ENCODE measurements at places on chromosomes 3 and 15. TPM values are rescaled to one million over a fixed set of nuclear protein-coding genes. Genes with fewer than 3 reads are reported as not detected.
A peak's percentile ranks its signal among the peaks of the same experiment; 100 is the strongest.

Gene C3orf20
- not detected for total RNA-seq

Gene MORC1
- total RNA-seq, result not detected

Gene LRRC34
- 3.4 TPM for total RNA-seq

Gene RGMA
- 2.0 TPM for total RNA-seq

Gene GADL1
- total RNA-seq, result not detected

Gene CPB1
- total RNA-seq, result not detected

Gene ISLR2
- not detected for total RNA-seq

Gene DENND6A
- total RNA-seq, result 28.0 TPM

Gene SLC28A1
- not detected for total RNA-seq

Gene TRPM1
- not detected for total RNA-seq

Gene CYP11A1
- total RNA-seq, result 0.25 TPM

Gene CRYGS
- 0.63 TPM for total RNA-seq

Gene DPPA4
- total RNA-seq, result not detected

Gene NDUFB4
- total RNA-seq, result 32.9 TPM

Gene PLEKHO2
- 35.3 TPM for total RNA-seq

Gene PPP2R3A
- total RNA-seq, result 21.0 TPM

Gene ALS2CL
- total RNA-seq, result 3.1 TPM

GRCh38 chr15:74962671-74963070, 6.1 kb upstream of the RPP25 start:
- no peak for DNase-seq

- DNase-seq, result no peak
Measured at GRCh38 chr3:61945657-61946056, 384.3 kb downstream of the PTPRG start.

- DNase-seq, result no peak
Measured at GRCh38 chr3:121735047-121735696, 14.4 kb downstream of the GOLGB1 start.

GRCh38 chr3:127258733-127259132, 29.1 kb downstream of the PRR20G start:
- no peak for DNase-seq

- peak; percentile 25 for DNase-seq
Measured at GRCh38 chr3:159994182-159994581, 5.5 kb downstream of the IL12A start.

GRCh38 chr3:51718547-51719409, 11.9 kb downstream of the GRM2 start:
- DNase-seq, result peak; percentile 76

DNA sequence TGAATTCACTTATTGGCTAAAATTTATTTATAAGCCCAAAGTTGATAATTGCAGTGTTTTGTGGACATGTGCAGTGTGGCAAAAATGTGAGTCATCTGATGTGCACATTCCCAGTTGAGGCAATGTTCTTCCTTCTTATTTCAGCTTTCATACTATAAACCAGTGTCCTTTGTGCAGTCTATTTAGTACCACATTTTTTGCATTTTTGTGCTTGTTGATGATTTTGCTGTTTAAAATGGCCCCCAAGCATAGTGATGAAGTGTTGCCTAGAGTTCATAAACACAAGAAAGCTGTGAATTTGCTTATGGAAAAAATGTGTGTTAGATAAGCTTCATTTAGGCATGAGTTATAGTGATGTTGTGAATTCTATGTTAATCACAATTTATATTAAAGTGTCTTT, 19.4 kb upstream of the IL20RB start:
- peak; percentile 71 for DNase-seq

- no peak for DNase-seq
Measured at GRCh38 chr15:37104424-37104981, 4.2 kb upstream of the MEIS2 start.

GRCh38 chr15:41922353-41922752, 28.5 kb upstream of the SPTBN5 start:
- DNase-seq, result no peak

DNA sequence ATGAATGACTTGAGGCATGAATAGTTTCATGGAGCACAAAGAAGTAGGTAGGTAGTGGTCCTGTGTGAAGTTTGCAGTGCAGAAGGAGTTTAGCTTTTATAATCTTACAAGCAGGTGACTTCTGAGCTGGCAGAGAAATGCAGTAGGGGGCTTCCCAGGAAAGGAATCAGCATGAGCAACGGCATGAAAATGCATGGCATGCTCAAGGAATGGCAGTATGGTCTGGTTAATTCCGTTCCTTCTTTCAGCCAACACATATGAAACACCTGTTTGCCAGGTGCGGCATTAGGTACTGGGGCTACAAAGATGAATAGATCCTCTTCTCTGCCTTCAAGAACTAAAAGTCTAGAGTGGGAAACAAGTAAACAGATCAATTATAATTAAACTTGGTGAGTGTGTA, 138.0 kb upstream of the BHLHE40 start:
- DNase-seq, result no peak

GRCh38 chr15:85611361-85611760, 183.4 kb downstream of the KLHL25 start:
- no peak for DNase-seq

GRCh38 chr15:79644091-79644490, 212.0 kb downstream of the MINAR1 start:
- DNase-seq, result peak; percentile 87

- no peak for DNase-seq
Measured at GRCh38 chr3:117589454-117589853, 879.9 kb downstream of the TUSC7 start.

DNA sequence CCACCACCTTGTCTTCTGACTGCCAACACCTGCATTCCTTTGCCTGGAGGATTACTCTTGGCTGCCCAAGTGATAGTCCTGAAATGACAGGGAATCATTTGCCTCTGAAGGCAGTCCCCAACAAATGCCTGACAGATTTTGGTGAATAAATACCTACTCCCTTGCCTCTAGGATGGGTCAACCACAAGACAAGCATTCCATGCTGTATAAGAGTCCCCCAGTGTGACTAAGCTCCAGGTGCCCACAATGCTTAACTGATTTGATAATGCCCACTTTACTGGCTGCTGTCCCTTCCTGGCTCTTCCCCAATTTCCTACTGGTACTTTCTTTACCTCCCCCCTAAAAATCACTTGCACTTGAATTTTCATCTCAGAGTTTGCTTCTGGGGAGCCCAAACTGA, 14.8 kb downstream of the THRB start:
- DNase-seq, result no peak

DNA sequence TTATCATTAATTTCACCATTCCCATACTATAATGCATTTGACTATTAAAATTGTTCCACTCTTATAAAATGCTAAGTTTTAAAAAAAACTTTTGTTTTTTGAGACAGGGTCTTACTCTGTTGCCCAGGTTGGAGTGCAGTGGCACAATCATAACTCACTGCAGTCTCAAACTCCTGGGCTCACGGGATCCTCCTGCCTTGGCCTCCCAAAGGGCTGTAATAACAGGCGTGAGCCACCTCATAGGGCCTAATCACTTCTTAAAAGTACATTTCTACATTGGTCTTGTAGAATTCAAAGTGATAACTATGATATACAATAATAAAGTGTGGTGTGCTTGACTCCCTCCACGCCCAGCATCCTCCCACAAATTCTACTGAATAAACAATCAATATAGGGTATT, 3.0 kb downstream of the DENND4A start:
- no peak for DNase-seq

DNA sequence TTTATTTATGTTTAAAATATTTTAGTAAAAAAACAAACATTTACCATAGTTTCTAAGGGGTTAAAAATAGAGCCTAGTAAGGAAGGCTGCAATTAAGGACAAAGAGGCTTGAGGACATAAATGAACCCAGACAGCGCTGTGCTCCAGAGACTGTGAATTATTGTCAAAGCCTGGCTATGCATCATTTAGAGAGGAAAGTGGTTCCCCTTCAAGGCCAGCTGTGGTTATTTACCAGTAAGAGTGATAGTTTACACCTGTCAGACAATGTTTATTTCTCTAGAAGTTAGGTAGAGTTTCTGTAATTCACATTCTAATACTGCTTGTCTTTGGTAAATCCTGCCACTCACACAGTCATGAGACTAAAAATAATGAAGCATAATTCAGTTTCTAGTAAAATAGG, 32.4 kb upstream of the PIK3R4 start:
- DNase-seq, result no peak

DNA sequence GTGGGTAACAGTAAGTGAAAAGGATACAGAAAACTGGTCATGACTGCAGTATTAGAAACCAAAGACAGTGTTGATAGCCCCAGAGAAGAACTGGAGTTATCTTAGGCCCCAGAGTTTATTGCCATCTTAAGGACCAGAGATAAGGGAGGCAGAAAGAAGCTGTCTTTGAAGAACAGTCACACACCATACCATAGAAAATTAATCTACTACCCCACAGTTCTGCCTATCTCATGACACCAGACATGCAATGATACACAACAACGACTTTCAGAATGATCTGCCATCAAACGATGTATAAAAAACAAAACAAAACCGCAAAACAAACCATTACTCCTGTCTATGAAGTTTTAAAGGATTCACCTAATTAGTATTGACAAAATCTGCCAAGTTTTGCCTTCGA, 9.6 kb downstream of the CPOX start:
- no peak for DNase-seq

DNA sequence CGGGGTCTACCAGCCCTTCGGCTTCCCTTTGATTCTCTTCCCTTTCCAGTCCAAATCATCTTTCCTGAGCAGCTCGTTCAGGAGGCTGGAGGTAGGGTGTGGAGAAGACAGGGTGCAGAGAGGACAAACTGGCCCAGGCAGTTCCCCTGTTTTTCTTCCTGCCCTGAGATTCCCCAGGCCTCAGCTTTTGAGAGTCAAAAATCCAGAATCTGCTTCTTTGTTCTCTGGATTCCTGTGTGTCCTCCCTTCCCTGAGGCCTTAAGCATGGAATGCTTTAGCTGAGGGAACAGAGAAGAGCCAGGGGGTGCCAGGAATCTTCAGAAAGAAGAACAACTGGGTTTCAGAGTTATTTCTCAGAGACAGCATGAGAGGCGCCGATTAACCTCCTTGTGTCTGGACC, 26.7 kb upstream of the LRTM1 start:
- peak; percentile 34 for DNase-seq

GRCh38 chr15:48803877-48804276, 7.0 kb downstream of the CEP152 start:
- no peak for DNase-seq

GRCh38 chr3:2898591-2899353, 211.4 kb downstream of the IL5RA start:
- no peak for DNase-seq

DNA sequence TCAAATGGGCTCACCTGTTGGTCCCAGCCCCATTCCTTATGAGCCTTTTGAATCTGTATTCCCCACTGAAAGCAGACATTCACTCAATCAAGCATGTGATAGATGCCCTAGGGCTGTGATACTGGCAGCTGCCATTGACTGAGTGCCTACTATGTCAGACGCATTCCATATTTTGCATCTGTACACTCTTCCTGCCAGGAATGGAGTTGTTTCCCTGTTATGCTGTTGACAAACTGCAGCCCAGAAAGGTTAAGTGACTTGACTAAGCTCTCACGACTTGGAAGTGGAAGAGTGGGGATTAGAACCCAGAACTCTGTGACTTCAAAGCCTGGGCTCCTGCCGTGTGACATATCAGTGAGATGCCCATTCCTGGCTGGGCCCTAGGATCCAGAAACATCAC, 211.4 kb downstream of the RPLP1 start:
- no peak for DNase-seq

GRCh38 chr15:52097180-52097579, 15.4 kb downstream of the BCL2L10 start:
- DNase-seq, result no peak

- no peak for DNase-seq
Measured at GRCh38 chr15:64947211-64947610, 35.5 kb downstream of the ANKDD1A start.

GRCh38 chr3:150588027-150588830, 14.9 kb upstream of the SELENOT start:
- DNase-seq, result no peak

DNA sequence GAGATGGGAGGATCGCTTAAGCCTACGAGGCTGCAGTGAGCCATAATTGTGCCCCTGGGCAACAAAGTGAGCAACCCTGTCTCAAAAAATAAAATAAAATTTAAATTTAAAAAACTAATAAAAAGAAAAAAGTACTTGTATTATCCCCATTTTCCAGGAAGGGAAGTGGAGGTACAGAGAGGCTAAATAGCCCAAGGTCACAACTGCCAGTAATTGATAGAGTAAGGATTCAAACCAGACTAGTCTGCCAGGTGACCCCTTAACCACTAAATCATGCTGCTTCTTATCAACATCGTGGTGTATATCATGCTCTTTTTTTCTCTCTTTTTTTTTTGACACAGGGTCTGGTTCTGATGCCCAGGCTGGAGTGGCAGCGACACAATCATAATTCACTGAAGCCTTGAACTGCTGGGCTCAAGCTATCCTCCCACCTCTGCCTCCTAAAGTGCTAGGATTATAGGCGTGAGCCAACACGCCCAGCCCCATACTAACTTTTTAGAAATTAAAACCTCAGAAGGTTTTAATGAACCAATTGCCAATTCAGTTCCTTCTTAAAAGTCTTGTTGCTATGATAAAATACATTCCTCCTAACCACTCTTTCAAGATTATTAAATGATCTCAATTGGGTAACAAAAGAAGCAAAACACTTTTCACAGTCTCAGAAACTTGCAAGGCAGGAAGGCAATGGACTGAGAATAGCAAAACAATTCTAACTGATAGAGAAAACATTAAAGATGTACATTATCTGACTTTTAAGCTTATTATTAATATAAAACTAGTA, 30.5 kb downstream of the HERC1 start:
- no peak for DNase-seq

GRCh38 chr3:171088964-171089754, 62.6 kb upstream of the SLC2A2 start:
- DNase-seq, result peak; percentile 87

DNA sequence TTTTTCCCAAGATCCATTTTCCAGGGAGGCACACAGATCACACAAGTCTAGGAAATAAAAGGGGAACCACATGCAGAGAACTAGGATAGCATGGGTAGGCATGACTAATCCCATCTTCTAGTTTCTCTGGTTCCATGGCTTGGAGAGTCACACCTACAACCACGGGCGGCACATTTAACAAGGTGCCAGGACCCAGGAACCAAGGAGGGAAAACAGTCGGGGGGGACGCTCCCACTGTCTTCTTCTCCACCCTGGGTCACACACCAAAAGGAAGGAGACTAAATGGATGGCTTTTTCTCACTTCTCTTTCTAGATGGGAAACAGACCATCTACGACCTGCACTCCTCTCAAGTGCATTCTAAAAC, 4.6 kb upstream of the SMCO1 start:
- DNase-seq, result no peak

DNA sequence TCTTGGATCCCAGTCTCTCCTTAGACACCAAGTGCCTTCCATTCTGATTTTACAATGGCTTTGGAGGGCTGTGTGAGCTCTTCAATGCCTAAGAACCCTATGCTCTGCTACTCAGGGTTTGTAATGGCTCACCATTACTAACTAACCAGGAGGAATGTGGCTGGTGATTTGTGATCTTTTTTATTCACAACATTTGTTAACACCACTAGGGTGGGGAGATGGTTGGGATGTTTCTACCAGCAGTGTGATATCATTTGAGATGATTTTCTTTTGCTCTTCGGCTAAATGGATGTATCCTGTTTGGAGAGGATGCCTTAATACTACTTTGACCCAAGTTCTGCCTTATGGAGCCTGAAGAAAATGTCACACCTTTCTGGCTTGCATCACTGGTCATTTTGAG, 226.9 kb downstream of the MFSD1 start:
- DNase-seq, result peak; percentile 4
